ENCODE measurements at places on chromosomes 4 and X.

DNA sequence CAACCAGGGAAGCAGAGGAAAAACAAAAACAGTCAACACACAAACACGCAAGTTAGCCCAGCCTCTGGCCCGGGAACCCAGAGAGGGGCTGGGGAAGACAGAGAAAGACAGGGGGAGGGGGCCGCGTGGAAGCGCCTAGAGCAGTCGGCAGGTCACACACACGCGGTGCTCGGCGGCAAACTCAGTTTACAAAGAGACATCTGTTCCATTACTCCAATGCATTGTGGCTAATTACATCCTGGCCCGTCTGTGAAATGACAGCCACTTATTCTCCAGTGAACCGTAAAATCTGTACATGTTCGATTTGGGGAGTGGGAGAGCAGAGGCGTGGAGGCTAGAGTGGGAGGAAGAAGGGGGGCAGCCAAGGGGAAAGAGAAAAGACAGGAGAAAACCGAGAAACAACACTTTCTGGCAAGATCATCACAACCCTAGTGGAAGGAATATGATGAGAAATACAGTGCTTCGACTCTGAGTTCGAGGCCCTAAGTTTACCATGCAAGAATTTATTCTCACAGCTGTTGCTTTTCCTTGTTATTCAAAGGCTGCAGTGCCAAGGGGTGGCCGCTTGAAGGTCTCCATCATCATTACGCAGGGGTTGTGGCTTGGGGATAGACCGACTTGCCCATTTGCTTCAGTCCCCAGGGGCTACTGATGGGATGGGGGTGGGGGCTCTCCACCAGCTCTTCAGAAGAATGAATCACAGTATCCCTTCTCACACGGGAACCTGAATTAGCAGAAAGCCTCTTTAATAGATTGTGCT, 167.7 kb downstream of the MGST2 start:
- no peak for DNase-seq

DNA sequence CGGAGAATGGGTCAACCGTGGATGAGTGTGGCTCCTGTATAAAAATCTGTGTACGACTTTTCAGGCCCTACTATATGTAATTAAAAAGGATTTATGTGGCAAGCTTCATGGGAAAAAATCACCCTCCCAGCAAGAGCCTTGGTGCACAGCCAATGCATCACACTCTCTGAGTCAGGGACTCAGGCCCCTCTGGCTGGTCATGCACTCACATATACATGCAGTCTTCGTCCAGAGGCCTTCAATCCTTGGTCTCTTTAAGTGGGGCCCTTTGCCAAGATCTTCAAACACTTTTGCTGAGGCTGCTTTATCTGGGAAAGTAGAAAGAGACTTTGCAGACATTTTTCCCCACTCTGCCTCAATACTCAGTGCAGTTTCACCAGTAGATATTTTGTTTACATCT, 311.4 kb upstream of the FSTL5 start:
- DNase-seq: no peak

GRCh38 chr4:10008609-10009005, 12.7 kb downstream of the SLC2A9 start:
- DNase-seq: no peak

- DNase-seq: no peak
Observed at GRCh38 chr4:118813561-118813960, 22.4 kb downstream of the SEC24D start.

- DNase-seq: no peak
Observed at GRCh38 chr4:89712141-89712540, 124.8 kb downstream of the SNCA start.

GRCh38 chrX:129091097-129091496, 432.2 kb downstream of the SMARCA1 start:
- no peak for DNase-seq

- no peak for DNase-seq
Observed at GRCh38 chrX:10833299-10834169, 213.1 kb upstream of the MID1 start.

DNA sequence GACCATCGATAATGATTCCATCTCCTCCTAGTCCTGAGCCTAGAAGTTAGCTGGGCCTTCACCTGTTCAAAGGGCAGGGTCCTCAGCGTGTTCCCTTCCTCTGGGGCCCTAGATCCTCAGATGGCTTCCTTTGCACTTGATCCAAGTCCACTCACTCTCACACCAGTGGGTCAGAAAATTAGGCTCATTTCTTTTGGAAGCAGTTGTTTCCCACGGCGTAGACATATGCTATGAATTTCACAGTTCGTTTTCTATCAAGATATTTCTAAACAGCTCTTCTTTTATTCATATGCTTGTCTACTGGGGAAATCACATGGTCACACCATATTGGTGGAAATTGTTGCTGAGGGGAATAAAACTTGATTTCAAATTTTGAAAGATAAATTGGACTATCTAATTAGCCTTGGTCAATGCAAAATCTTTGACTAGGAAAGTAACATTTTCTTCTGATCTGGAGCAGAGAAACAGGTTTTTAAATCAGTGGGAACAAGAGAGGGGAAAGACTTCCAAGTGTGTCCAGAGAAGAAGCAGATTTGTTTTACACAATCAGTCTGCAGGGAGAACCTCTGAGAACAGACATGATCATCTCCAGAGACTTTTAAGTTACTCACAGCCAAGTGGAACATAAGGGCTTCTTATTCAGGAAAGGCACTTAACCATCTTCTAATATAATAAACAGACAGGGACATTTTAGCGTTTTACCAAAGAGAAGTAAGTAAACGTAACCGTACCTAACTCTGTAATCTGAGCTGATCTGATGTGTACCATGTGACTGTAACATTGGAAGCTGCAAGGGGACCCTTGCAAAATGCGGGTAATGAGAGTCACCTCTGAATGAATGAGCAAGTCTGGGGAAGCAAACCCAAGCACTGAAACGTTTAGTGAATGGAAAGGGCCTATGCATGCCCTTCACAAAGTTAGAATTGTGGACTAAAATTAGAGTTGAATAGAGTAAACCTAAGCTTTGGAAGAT, 455.7 kb upstream of the FAT1 start:
- DNase-seq: no peak

Data from GM06990 (cell line).